ENCODE measurements at places on chromosomes 5 and 9.
A peak's percentile ranks its signal among the peaks of the same experiment; 100 is the strongest.

DNA sequence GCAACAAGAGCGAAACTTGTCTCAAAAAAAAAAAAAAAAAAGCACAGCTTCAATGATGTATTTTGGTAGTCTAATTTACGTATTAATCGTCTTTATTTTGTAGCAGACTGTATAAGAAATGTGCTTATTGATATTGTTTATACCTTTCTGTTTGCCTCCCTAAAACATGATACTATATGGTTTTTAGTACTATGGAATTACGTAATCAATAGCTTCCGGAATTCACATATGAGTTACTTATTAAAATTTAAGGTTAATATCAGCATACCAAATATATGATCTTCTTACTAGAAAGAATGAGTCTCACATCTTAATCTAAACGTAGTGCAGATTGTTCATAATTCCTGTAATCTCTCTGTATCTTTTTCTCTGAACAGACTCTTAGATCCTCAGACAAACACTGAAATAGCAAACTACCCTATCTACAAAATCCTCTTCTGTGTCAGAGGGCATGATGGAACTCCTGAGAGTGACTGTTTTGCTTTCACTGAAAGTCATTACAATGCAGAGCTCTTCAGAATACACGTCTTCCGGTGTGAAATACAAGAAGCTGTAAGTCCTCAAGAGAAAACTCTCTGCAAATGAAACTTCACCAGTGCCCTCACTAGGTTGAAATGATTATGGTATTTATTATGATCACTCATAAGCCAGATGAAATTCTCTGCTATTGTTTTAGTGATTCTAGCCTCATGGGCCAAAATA lies 44.4 kb upstream of the GPR21 start:
- no peak for DNase-seq

GRCh38 chr5:112914584-112914983 lies 7.4 kb downstream of the REEP5 start:
- peak; percentile 42 for DNase-seq

GRCh38 chr9:131520503-131520902 lies 10.6 kb downstream of the UCK1 start:
- DNase-seq: no peak

DNA sequence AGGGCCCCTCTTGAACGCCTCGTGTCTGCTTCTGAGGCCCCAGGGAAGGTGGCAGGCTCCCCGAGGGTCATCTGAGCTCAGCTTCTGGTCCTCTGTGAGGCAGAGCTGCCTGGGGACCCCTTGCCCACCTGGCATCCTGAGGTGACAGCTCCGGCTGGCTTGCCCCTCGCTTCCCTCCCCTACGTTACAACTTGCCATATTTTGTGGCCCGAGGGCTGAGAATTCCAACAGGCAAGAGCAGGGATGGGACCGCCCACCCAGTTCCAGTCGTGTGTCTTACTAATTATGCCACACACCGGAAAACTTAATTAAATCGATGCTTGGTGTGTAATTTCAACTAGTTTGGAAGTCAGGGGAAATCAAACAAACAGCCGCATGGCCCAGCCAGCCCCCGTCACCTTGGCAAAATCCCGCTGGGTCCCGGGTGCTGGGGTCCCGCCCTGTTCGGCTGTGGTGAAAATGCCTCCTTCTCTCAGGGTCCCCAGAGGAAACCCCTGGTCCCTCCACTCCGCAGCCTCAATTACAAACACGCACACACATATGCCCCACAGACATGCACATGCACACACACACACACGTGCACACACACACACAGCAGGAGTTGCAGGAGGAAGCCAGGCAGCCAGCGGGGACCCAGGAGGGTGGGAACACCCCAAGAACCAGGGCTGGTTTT lies 221.0 kb upstream of the IER5L start:
- DNase-seq: no peak

DNA sequence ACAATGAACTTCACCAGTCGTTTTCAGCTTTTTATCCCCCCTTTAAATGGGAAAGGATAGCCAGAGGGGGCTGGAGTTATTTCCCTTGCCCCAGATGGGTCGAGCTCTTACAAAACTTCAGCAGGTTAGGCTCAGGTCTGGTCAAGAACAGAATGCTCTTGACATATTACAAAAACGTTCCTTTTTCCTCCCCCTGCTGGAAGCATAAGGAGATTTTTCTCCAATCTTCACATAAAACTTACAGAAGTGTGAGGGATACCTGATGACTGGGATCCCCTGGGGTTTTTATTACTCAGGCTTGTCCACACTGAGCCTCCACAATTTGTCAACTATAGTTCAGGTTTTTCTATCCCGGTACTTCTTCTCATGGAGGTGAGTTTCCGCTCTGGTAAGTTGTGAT lies 60.8 kb downstream of the CSF2 start:
- peak; percentile 4 for DNase-seq

- peak; percentile 10 for DNase-seq
Observed at GRCh38 chr5:155089643-155090042, 76.1 kb downstream of the KIF4B start.

GRCh38 chr9:34086864-34087263 lies 38.2 kb upstream of the UBAP2 start:
- no peak for DNase-seq

- no peak for DNase-seq
Observed at GRCh38 chr5:170971-171800, 20.1 kb upstream of the LRRC14B start.

GRCh38 chr5:57906671-57907070 lies 424.1 kb upstream of the ACTBL2 start:
- no peak for DNase-seq

DNA sequence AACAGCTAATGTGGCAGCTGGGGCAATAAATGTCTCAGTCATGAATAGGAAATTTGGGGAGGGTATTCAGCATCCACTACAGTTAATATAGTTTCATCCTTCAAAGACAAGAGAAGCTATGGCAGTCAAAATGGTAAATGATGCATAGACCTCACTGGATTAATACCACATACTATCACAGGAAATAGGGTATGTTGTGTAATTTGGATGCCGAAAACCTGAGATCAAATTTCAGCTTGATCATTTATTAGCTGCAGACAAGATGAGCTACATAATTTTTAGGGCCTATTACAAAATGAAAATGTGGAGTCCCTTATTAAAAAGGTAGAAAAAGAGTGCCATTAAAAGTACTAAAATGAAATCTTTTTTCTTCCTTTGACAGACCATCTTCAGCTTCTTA lies 112.6 kb upstream of the MTAP start:
- no peak for DNase-seq

DNA sequence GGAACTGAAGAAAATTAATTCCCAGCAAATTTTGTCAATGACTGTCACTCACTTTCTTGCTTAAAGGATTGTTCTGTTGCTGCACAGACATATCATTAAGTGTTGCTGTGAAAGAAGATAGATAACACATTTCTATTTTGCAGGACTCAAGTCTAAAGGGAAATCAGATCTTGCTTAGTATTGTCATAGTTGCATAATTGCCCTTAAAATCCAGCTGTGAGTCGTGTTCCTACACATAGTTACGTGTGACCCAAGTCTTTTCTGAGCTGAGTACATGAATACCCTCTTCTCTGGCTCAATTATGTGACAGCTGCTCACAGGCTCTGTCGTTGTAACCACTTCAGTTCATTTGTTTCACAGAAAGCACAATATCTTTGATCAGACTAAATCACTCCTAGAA lies 390.8 kb downstream of the DTWD2 start:
- no peak for DNase-seq

DNA sequence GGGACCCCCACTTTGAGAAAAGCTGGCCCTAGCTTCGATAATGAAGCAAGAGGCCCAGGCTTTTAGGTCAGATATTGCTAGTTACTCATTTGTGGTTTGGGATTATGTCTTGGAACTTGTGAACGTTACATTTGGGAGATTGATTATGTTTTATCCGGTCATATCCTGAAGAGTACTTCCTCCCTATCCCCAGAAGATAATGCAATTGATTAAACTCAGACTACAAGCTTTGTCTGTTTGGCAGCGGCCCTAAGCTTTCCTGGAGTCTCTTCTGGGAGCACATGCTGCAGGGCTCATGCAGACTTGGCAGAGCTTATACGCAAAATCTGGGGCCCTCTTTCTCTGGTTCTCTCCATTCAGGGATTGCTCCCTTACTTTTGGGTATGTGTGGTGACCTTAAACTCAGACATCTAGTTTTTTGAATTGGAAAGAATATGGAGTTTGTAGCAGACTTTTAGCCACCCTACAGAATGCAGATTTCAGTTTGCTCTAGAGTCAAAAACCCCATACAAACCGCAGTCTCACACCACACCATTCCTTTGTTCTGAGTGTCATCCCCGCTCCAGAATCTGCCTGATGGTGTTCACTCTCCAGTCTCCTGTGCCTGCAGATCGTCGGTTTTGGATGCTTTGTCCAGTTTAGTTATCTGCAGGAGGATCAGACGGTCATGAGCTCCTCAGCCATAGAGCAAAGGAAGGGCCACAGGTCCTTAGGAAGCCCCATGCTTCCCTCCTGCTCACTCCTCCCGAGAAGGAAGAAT lies 449.5 kb upstream of the TRPC7 start:
- DNase-seq: no peak

DNA sequence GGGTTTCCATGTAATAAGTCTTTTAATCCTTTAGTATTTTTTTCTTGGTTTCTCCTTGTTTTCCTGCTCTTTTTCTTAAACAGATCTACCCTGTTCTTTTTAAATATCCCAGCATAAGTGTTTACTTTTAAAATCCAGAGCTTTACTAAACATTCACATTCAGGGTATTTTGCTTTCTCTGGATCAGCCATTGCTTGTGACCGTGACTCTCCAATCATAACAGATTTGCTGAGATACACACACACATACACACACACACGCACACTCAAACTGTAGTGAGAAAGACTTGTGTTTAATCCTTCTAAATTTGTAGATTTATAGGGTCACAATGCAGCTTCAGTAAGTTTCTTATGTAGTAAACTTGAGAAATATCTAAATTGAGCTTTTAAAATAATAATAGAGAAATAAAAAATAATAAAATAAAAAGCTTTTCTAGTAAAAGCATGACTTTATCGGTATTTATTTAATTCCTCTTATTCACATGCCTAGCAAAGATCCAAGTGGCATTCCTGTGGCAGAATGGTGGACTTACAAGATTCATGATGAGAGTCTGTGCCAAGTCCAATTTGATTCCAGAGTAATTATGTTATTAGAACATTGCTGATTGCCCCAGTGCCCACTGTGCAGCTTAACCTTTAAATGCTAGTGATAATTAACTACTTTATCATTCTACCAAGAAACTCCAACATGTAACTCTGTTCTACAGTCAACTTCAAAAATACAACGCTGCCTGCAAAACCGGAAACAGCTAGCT lies 129.0 kb downstream of the TLE4 start:
- DNase-seq: no peak

DNA sequence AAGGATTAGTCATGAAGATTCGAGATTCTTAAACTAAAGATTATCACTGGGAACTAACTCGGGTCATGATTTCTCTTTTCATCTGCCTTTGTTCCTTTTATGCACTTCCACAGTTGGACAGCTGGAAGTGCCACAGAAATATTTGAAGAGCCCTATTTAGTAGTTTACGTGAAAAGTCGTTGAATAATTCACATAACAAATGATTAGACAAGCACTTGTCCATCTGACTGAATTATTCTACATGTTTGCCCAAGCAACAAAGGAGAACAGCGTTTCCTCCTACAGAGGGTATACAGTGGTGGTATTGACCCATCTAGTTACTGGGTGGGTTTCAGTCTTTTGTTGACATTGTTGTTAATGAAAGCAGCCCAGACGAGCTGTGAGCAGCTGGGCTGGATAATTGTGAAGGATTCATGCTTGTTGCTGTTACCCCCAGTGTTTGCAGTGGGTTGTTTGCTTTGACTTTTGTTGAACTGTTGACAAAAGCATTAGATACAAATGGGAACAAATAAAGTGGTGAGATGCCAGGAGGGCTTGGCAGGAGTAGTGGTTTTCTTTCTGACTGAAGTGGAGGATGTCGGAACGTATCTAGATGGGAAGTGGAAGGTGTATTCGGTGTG lies 96.2 kb downstream of the TLE4 start:
- DNase-seq: no peak

DNA sequence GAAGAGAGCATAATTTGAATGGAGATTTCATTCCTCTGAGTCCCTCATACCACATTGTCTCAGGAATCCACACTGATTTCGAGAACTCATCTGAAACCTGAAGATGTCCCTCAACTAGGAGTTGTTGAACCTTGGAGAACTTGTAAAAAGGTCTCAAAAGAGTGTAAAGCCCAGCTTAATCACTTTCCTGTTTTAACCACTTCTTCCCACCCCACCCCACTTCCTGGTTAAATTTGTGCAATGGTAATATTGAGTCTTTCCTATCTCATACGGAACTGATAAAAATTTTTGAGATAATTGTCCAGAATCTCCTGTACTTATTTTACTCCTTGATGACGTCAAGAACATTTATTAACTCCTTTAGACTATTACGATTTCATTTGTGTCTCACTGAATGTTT lies 240.7 kb downstream of the ARRDC3 start:
- no peak for DNase-seq

- no peak for DNase-seq
Observed at GRCh38 chr5:43642428-43642827, 39.4 kb downstream of the NNT start.

DNA sequence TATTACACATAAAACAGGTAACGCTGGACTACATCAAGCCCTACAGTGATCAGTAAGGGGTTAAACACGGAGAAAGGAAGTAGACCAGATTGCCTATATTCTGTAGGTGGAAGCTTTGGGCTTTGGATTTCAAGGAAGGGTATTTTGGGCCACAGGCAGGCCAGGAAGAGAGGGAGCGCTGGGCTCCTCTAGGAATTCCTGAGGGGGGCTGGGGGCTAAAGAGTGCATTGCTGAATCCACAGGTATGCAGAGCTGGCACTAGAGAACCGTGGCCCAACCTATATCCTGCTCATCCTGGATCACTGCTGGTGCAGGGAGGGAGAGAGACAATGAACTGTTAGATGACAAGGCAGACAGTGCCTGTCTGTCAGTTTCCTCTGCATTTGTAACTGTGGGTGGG lies 367.1 kb downstream of the CSNK1G3 start:
- no peak for DNase-seq

DNA sequence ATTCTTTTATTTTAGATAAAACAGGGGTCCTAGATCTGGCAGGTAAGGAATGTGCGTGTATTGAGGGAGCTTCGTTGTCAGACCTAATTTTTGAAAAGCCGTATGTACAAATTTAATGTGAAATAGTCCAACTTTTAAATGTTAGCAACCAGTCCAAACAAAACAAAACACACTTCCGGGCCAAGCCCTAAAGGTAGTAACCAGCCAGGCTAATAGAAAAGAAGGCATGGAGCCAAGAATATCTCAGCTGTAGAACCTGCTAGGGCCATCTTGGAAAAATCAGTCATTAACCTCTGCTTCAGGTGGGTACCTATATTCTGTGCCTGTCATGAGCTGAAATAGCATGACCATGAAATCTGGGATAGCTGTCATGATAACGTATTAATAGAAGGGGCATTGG lies 71.0 kb downstream of the SMARCA2 start:
- no peak for DNase-seq

DNA sequence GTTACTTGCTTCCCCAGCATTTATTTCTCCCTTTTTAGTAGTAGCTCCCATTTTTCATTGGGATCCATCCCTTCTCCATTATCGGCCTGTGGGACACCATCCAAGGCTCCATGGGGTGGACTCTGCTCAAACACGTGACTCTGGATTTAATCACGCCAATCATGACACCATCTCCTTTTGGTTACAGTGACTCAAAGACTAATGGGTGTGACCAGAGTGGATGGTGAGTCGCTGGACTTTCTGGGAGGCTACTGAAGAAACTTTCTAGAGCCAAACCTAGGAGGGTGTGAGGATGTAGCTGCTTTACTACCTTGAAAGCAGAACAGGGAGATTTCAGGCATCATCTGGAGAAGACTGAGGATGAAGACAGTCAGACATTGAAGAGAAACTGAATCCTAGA lies 93.1 kb downstream of the PJA2 start:
- DNase-seq: no peak

Data from kidney capillary endothelial cell (primary cell).